ENCODE measurements at places on chromosomes 3 and 15.
A peak's percentile ranks its signal among the peaks of the same experiment; 100 is the strongest.

DNA sequence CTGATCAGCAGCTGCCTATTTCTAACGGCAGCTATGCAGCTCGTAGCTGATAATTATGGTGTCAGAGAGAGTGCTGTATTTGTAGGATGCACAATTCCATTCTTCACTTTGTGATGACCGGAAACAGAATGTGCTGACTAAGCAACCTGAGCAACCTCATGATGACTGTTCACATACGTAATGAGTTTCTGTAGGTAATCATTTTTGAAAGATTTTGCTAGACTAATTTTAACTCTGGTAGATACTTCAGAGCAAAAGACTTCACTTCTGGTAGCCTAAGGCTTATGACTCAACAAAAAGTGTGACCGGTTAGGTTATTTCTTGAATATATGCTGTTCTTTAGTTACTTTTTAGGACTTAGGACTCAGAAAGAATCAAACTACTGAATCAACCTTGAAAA is 567.7 kb downstream of the NAALADL2 start:
- DNase-seq, result no peak

DNA sequence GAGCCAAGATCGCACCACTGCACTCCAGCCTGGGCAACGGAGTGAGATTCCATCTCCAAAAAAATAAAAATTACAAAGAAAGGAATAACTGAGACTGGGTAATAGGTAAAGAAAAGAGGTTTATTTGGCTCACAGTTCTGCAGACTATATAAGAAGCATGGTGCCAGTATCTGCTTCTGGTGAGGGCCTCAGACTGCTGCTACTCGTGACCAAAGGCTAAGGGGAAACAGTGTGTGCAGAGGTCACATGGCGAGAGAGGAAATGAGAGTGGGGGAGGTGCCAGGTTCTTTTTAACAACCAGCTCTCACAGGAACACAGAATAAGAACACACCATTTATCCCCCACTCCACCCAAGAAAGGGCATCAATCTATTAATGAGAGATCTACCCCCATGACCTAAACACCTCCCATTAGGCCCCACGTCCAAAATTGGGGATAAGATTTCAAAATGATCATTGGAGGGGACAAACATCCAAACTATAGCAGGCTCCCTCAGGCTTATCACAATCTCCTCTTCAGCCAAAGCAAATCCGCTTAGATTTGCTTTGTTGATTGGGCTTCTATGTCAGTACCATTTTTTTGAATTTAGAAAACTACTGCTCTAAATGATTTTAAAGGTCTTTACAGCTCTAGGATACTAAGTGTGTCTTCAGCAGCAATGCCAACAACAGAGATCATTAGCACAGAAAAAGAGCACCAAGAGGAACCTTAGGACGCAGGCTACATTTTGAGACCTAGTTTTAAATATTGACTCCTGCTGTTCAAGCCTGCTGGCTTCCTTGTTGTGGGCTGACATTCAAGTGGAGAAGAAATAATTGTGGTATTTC is 84.2 kb upstream of the TBL1XR1 start:
- no peak for DNase-seq

GRCh38 chr15:64004056-64004455 is 42.2 kb downstream of the DAPK2 start:
- DNase-seq, result no peak

DNA sequence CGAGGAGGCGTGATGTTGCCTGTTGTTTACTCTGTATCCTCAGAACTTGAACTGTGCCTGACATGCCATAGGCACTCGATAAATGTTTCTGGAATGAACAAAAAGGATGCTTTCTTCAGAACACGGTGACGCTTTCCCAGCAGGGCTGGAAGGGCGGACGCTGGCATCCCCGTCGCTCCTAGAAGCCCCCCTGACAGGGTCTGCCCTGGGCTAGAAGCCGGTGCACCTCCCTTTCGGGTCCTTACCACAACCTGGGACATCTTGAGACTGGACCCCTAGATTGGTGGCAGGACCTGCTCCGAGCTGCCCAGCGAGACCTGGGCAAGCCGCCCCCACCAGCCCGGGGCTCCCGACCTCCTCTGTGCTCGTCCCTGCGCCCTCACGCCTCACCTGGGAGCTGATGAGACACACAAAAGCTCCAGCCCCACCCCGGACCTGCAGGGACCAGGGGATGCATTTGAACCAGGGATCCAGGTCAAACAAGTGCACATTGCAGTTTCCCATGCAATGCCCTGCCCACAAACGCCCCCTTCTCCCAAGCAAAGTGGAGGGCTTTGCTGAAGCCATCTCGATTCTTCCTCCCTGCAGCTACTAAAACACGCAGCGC is 131.2 kb upstream of the MEF2A start:
- DNase-seq, result no peak

GRCh38 chr15:48466079-48466478 is 134.8 kb downstream of the DUT start:
- no peak for DNase-seq

DNA sequence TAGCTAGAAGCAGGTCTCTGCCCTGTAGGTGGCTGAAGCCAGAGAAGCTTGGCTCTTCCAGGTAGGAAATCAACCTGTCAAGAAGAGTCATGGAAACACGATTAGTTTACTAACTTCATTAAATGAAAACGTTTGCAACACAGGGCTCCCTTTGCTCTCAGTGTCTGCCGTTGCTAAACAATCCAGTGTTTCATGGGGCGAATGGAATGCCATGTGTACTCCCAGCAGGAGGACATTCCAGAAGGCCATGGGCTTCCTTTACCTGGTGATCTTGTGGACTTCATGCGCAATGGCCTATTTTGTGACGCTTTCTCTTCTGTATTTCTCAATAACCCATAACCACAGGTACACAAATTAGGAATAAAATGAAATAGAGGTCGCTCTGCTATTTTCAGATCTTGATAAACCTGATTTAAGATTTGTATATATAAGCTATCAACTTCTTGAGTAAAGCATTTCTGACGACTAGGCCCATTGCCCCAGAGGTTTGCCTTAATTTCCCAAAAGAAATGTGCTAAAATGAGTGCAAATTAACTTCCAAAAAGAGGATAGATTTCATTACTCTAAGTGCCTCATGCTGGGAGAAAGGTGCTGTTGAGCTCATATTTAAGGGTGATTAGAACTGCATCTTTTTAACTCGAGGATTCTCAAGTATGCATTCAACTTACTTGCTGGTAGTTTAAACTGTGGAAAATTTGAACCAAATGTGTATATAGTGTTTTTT is 171.0 kb downstream of the EPHA3 start:
- no peak for DNase-seq

DNA sequence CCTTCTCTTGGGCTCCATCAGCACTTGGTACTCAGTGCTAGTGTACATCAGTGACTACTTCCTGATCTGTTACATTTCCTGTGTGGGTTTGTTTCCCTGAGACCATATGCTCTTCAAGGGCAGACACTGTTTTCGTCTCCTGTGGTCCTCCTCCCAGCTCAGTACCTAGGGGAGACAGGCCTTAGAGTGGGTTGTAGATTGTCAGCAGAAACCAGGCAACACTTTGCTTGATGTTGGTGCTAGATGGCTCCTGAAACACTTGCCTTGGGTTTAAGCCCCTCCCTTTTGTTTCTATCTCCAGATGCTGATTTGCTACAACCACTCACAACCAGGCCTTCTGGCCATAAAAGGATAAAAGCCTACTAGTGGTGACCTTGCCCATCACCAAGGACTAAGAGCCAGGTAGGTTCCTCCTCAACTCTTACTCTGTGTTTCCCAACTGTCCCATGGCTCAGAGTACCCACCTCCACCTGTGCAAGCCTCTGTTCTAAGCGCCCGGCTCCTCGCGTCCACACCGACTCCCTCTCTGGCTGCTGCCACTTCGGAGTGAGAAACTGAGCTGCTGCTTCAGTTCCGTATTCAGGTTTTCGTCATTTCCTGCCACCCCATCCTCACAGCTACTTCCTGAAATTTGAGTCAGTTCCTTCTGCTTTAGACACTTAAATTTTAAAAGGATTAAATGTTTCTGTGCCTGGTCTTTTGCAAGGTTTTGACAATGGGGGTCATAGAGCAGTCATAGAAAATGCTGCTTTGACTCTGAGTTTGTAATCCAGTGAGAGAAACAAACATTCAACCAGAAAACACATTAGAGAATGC is at the start of gene HCLS1:
Gene HCLS1 (minus strand): TSS at position 548 of the 816 bp plus-strand sequence. CDS start 2,556 bp downstream, outside the sequence.
- peak; percentile 57 for DNase-seq

DNA sequence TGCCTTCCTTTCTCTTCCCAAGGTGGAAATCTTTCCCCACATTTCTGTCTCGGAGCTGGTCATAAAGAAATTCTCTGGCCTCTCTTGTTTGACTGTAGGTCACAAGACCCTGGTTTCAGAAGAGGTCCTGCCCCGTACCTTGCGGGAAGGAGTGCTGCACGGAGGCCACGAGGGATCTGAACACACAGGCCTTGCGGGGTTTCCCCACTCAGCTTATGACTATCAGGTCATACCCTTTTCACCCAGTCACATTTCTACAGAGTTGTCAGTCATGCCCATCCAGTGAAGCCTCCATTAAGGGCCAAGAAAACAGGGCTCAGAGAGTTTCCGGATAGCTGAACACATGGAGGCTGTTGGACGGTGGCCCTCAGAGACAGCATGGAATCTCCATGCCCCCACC is 54.7 kb upstream of the ATP13A3 start:
- DNase-seq, result no peak

GRCh38 chr3:78277801-78278200 is 1237.9 kb downstream of the ROBO2 start:
- no peak for DNase-seq

- no peak for DNase-seq
These were observed 630.4 kb upstream of the TBL1XR1 start for GRCh38 chr3:177827511-177828207.

- DNase-seq, result no peak
These were observed 3.8 kb downstream of the GREM1 start for GRCh38 chr15:32721596-32721995.

Measured in stimulated activated naive CD4-positive, alpha-beta T cell (primary cell).